ENCODE measurements at places on chromosomes 4 and X.
A peak's percentile ranks its signal among the peaks of the same experiment; 100 is the strongest.

DNA sequence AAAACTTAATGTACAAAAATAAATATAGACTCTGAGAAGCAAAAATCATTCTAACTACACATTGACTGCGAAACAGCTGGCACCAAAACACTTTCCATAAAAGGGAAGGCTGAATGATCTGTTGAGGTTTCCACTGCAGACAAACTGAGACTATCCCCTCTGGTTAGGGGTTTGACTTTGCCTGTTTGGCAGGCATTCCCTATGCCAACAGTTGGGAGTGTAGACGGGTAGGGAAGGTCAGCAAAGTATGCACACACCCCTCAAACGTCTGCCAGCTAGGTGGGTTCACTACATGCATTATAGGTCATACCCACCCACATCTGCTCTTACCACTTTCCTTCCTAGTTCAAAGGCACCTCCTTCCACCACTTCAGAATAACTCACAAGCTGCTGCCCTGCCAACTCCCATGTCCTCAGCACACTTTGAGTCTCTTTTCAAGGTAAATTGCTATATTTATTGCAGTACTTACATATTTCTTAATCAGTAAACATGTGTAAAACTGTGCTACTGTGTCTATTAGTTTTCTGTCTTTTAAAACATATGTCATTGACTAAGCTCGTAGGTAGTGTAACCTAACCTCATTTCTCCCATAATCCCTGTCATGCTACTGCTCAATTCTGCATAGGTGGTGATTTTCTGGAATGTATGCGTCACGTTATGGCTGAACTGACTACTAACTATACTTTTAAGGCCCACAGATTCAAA, 12.4 kb downstream of the CTSO start:
- DNase-seq: no peak

DNA sequence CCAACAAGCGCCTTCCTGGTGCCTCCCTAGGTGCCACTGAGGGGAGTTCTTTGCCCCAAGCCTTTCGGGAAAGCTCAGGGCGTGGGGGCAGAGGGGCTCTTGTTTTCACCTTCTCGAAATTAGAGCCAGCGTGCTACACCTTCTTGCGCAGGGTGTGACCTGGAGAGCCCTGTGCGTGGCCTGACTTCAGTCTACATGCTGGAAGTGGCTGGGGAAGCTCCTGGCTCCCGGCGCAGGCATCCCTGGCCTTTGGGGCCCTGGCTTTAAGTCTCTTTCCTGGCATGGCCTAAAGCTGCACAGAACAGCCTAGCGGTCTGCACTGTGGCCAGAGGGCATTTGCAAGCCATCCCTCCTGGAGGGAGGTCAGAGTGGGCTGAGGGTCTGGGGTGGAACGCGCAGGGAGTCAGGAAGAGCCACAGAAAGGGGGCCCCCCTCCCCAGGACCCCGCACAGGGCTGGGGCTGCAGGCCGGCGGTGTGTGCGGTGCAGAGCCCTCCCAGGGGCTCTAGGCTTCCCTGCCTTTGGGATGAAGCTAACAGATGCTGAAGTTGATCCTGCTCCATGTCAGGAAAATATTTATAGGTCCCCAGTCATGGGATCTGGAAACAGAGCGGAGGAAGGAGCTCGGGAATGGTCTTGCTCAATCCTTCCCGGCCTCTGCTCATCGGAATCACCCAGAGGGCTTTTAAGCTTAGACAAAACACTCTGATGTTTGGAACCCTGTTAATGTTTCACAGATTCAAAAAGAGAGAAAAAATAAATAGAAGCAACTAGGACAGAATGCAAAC, 781 bp upstream of the SPON2 start:
- no peak for DNase-seq

GRCh38 chrX:20046223-20046622, 55.4 kb upstream of the BCLAF3 start:
- no peak for DNase-seq

DNA sequence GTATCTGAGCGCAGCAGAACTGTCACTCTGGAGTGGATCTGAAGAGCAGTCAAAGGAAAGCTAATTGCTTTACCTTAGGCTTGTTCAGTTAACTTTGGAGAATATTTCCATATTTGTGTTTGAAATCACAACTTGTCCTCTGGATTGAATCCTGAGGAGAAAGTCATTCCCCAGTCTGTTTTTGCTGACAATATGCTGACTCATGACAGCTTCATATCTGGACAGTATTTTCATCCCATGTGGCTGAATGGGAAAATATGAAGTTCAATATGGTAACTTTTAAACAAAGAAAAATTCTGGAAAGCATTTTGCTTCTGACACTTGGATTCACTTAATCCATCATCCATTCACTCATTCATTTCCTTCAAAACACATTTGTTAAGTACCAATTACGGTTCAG, 46.3 kb upstream of the MAGEC3 start:
- no peak for DNase-seq

GRCh38 chrX:119427024-119427794, 28.1 kb downstream of the SLC25A43 start:
- peak; percentile 70 for DNase-seq

DNA sequence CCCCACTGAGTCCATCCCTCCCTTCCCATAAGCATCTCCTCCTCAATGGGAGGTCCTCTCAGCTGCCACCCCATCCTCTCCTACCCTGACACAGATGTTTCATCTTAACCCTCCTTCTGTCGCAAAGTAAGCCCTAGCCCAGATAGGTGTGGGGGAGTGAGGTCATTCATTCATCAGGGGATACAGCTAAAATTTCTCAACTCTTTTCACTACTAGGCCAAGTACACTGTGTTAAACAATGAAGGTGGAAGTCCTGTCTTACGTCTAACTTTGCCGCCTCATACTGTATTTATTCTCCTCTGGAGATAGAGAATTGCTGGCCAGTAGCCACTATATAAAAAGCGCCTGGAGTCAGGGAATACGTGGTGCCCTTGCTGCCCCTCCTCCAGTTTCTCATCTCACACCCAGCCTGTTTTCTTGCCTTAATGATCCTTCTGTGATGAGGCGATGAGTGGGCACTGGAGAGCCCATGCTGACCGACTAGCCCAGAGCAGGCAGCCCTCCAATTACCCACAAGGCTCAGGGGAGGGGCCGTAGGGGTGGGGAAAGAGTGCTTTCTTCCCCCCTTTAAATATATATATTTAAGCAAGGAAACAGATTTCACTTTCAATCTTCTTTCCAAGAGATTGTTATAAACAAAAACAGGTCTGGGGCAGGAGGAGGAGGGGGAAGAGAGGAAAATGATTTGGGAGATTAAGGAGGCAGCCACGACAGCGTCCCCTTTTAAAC, 149.5 kb downstream of the PJA1 start:
- DNase-seq: no peak

- no peak for DNase-seq
Measured at GRCh38 chr4:59608466-59608865, 1591.7 kb upstream of the ADGRL3 start.
